Omental fat pad (tissue), 4 donors: ENCODE measurements at places on chromosomes 12 and 14. TPM values are rescaled to one million over a fixed set of nuclear protein-coding genes. Genes with fewer than 3 reads are reported as not detected.
A peak's percentile ranks its signal among the peaks of the same experiment; 100 is the strongest.

Gene RD3L
- not detected for total RNA-seq

DNA sequence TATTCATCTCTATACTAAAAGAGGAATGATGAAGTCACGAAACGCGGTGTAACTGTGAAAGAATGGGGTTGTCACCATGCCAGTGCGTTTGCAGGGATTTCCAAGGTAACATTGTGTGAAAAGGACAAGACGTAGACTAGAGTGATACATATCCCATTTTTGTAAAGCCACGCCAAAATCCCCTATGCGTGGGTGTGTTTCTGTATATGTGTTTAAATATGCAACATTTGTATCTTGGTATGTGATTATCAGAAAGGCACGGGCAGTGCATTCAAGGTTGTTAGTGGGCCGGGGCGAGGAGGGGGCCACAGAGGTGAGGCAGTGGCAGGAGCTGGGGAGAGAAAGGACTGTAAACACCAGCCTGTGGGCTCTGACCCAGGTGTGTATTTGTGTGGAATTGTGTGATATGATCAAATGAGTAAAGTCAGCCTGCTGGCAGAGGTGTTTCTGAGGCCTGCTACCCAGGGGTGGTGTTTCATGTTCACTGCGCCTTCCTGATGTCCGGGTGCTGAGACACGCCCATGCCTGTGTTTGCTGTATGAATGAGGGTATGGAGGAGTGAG lies 137.8 kb downstream of the ADGRD1 start:
- DNase-seq: peak; percentile 23

Gene RAD9B
- not detected for total RNA-seq

DNA sequence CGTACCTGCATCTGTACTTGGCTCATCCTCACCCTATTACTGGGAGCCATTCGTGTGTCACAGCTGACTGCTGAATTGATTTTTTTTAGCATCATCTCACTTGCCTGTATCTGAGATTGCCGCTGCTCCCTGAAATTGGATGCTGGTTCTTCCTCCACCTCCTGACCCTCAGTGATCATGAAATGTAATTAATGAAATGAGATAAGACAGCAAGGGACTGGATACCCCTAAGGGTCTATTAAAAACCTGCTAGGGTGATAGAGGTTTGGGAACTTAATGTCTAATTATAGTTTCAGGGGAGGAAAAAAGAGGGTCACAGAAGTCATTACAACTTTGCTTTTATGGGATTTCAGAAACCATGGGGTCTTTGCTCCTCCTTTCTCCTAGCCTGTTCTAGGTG lies 410.6 kb downstream of the DPF3 start:
- DNase-seq: no peak

Gene BICDL1
- 61.6 TPM for total RNA-seq

Gene SLC24A4
- total RNA-seq: 0.56 TPM

Gene PTCSC3
- total RNA-seq: not detected

GRCh38 chr14:57979376-57980048 lies 113.6 kb upstream of the SLC35F4 start:
- DNase-seq: no peak

DNA sequence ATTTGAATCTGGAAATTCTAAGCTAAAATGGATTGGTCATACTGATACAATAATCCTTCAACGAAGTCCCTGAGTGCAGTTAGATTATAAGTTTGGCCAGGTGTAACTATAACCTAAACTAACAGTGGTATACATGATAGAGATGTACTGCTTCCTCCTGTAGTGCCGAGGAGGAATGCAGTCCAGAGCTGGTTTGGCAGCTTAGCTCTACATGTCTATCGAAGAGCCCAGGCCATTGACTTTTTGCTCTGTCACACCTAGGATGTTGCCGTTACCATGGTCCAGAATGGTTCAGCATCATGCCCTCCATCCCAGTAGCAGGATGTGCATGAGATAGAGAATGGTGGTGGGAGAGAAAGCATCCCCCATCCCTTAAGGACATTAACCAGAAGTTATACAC lies 318.1 kb downstream of the ZFP36L1 start:
- no peak for DNase-seq

Gene SLCO1C1
- total RNA-seq: 0.48 TPM

- DNase-seq: no peak
Observed at GRCh38 chr14:75823334-75823733, 158.5 kb downstream of the TGFB3 start.

Gene SOCS2
- total RNA-seq: 109 TPM

Gene FOXG1
- not detected for total RNA-seq

Gene GPR84
- total RNA-seq: 3.5 TPM

Gene NAA25
- total RNA-seq: 16.6 TPM

DNA sequence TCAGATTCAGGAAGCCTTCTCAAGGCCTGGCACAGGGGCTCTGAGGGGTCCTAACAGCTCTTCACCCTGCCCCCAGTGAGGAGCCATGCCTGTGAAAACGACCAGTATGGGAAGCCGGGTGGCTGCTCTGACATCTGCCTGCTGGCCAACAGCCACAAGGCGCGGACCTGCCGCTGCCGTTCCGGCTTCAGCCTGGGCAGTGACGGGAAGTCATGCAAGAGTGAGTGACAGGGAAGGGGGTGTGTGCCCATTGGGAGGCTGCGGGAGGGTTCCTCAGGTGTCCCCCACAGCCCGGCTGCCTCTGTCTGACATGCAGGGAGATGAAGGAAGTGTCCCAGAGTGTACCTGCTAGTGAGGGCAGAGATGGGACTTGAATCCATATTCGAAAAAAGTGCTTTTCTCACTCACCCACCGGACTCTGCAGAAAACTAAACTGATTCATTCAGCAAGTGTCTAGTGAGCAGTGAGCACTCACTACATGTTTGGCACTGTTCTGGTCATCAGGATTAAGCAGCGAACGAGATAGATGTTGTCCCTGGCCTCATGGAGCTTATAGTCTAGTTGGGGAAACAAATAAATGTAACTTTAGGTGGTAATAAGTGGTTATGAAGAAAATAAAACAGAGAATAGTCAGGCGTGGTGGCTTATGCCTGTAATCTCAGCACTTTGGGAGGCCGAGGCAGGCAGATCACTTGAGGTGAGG lies 9.4 kb upstream of the LRP1-AS start:
- no peak for DNase-seq

DNA sequence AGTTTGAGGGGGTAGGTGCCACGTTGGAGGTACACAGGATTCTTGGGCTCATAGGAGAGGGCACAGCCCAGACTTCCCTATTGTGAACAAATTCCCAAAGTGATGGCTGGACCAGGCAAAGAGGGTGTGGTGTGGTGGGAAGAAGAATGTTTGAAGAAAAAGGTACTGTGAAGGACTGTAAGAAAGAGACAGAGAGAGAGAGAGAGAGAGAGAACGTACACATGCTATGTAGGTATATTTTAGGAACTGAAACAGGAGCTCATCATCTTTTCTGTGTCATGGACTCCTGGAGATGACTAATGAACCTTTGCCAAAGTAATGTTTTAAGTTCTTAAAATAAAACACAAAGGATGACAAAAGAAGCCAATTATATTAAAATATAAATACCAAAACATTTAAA lies 24.5 kb downstream of the SLC17A8 start:
- no peak for DNase-seq

Gene ADCY4
- 9.7 TPM for total RNA-seq

DNA sequence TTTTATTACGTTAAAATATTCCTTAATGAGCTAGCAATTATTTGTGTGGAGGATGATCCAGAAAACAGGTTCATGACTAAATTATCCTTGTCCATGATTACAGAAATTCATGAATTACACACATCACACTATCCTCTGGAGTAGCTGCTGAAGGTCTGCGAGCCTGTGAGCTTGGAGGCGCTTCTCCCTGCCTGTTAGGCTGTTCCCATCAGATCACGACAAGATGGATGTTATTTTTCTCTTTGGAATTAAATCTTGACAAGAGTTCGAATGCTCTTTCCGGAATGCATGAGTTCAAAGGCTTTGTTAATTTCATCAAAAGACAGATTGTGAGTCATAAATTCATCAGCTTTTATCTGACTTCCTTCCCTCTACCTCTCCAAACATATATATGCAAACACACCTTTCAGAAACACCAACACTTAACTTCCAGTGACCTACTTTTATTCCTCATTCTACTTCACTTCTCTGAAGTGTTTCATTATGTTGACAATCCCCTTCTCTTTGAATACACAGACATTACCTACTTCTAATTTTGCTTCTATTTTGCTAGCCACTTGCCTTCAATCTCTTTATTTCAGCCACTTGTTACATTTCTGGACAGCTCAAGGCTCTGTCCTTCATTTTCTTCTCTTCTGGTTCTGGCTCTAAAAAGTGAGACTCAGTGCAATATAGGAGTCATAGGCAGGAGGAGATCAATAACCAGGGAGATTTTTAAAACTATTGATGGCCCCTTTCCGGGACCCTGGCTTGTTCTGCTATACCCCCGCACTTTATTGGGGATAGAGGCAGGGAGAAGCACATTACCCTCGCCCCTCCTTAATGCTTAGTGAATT lies 274.6 kb downstream of the BTG1 start:
- no peak for DNase-seq

Gene CLEC1B
- total RNA-seq: not detected

Gene PTGDR
- 2.0 TPM for total RNA-seq

- DNase-seq: no peak
Observed at GRCh38 chr12:20142956-20143355, 225.4 kb upstream of the PDE3A start.

DNA sequence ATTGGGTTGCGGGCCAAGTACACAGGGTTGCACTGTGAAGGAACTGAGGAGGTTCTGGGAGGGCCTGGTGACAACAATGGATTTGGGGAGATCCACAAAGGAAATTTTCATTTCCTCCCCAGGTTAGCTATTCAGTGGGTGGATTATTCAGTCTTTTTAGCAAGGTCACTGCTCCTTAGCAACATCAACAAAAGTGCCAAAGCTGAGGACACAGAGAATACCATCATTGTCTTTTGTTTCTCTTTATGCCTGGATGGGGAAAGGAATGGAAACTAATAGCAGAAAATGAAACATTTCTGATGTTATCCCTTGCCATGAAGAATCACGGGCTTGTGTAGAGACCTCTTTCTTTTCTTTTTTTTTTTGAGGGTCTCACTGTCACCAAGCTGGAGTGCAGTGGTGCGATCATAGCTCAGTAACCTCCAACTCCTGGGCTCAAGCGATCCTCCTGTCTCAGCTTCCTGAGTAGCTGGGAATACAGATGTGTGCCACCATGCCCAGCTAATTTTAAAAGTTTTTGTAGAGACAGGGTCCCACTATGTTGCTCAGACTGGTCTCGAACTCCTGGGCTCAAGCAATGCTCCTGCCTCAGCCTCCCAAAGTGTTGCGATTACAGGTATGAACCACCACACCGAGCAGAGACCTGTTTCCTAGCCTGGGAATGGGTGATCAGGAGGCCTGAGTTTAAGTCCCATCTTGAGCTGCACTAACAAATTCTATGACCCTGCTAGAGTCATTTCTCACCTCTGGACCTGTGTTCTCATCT lies 6.5 kb downstream of the PPP1R3E start:
- DNase-seq: no peak

- DNase-seq: no peak
Observed at GRCh38 chr14:63210812-63211211, 6.6 kb downstream of the RHOJ start.

GRCh38 chr12:97943359-97943758 lies 480.8 kb downstream of the RMST start:
- no peak for DNase-seq

DNA sequence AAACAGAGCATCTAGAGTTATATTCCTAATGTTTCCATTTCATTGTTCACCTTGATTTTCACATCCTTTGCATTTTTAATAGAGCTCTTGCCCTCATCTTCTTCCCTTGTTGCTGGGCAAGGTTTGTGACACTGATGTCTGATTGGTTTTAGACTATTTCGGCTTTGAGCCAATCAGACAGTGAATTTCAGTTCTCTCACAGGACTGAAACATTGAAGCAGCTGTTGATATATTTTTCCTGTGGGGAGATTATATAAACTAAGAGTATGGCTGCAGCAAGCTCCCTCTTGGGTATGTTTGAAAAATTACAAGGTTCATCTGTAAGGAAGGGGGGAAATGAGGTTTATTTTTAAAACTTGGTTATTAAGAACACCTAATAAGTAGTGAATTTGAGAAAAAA lies 51.2 kb downstream of the ATF7IP start:
- no peak for DNase-seq

Gene HELB
- 11.3 TPM for total RNA-seq

Gene KRT79
- 2.8 TPM for total RNA-seq

DNA sequence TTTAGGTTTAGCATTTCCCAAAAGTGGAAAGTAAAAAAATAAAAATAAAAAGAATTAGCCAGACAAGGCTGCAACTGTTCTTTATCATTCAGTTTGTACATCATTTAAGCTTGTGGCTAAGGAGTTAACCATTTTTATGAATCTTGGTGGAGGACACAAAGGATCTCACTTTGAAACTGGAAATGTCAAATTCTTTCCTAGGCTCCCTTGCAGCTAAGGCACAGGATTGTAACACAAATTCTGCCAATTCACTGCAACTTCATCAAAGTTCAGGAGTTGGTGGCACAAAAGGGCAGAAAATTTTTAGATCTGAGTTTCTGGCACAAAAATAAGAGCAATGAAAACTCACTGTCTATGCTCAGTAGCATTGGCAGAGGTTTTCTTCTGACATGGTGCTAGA lies 211.2 kb upstream of the SYT10 start:
- DNase-seq: no peak

- no peak for DNase-seq
Observed at GRCh38 chr12:2251526-2252209, 198.9 kb downstream of the CACNA1C start.

Gene GLIPR1
- 36.4 TPM for total RNA-seq

Gene MCRS1
- total RNA-seq: 57.2 TPM

Gene FBRSL1
- total RNA-seq: 16.0 TPM

GRCh38 chr12:111322336-111323250 lies 46.3 kb downstream of the PHETA1 start:
- no peak for DNase-seq

DNA sequence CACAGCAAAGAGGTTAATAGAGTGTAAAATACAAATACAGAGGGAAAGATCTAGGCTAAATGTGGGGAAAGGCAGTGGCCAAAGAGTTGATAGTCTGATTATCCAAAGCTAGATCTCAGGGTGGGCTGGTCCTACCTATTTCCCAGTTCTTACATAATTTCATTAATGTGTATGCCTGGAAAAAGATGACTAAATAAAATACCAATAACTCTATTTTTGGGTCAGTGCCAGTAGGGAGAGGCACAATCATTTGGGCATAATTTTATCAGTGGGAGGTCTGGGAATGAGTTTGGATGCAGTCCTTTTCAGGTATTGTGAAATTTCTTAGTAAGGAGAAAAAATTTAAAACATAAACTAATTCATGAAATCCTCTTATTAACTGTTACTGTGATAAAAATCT lies 30.6 kb upstream of the CLEC14A start:
- DNase-seq: no peak

- DNase-seq: no peak
Observed at GRCh38 chr14:61797309-61797708, 35.1 kb downstream of the SNAPC1 start.

DNA sequence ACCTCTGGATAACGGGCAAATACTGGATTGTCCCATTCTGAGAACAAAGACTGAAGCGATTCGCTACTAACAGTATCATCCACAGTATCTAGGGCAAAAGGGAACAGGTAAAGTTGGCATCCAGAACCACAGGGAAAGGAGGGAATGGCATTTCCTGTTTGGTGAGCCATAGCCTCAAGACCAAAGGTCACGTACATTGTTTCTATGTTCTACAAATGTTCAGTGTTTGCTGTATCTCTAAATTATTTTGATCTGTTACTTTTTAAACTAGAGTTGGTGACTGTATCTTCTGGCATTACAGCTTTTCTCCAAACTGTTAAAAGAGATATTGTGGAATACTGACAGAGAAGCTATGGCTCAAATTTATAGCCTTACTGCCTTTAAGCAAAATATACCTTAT lies 9.7 kb downstream of the MLH3 start:
- DNase-seq: no peak

- DNase-seq: no peak
Observed at GRCh38 chr12:17928708-17929366, 161.2 kb downstream of the RERGL start.
